Cerebellar nuclear complex (tissue), 1 donor: ENCODE measurements at places on chromosomes 16 and 17.

- DNase-seq: no peak
These were observed 145.8 kb downstream of the SPACA3 start for GRCh38 chr17:33137426-33137825.

DNA sequence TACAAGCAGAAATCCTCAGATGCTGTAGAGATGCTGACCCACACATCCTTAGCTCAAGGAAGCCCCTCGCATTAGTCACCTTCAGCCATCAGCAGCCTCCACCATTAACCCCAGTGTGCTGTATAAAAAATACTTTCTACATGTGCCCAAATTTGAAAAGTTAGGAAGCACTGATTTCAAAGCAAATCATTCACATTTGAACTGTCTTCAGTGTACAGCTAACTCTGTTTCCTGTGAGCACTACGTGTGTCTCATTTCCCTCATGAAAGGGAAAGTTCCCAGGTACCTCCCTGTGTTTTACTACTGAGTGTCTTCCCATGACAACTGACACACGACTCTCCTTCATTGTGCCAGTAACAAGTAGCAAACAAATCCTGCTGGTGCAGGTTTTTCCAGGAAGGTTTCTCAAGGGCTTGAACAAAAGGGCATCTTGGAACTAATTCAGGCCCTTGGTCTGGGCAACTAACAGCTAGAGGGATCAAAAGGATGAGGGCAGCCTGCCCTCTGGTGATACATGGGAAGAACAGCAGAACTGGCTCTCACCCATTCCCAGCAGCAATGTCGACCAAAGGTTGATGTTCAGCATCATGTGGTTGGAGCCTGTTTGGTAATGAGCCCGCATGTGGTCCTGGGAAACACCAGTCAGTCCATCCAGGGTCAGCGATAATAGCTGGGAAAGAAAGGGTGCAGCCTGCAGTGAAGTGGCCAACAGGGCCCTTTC, 4.0 kb downstream of the SLC35B1 start:
- no peak for DNase-seq

DNA sequence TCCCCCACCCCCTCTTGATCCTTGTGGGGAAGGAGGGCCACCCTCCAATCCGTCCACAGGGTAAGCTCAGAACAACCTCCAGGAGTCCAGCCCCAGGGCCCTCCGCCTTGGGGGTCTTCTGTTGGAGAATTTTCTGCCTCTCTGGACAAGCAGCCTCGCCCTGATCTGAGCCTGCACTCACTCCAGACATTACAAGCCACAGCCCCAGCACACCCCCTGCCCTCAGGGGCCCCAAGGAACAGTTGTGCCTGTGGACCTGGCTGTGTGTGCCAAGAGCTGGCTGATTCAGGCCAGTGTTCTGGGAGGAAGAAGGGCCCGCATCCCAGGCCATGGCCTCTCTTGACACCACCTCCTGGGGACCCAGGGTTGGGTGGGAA, 477 bp upstream of the ARHGAP27 start:
- no peak for DNase-seq

- no peak for DNase-seq
These were observed 996 bp upstream of the CPNE2 start for GRCh38 chr16:57091200-57091974.

DNA sequence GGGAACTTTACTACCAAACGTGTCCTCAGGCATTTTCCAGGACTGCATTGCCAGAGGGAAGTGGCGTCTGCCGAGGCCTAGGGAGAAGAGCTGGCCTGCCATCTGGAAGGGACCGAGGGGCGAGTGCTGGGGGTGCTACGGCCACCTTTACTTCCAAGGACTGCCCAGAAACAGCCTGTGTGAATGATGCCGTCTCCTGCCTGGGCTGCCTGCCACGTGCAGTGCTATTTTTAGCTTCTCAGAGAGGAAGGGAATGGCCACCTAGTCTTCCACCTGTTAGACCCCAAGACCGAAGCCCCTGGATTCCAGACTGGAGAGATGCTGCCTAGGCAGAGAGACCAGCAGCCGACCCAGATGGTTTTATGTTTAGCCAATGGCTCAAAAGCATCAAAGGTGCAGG, 57.2 kb downstream of the VAC14 start:
- DNase-seq: peak; percentile 31
